NCI-H446 (cell line): ENCODE measurements at places on chromosomes 7 and 10.

- no peak for DNase-seq
Measured at GRCh38 chr7:107165341-107165740, 3.5 kb upstream of the HBP1 start.

- peak; percentile 23 for DNase-seq
Measured at GRCh38 chr7:51123322-51124019, 193.1 kb downstream of the COBL start.

DNA sequence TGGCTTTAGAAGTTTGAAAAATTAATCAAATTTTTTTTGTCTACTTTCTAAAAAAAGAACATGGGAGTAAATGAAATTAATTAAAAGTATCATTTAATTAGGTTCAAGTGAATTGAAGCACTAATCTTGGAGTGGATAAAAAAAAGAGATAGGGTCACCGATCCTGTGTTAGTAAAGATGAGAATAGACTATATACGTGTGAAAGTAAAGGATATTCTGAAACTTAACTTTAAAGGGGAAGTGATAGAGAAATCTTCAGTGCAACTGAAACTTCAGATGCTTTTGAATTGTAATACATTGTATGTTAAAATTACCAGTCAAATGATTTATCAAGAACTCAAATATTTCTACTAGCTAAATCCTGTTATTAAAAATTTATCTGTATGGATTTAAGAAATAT is 4.8 kb downstream of the NHLRC2 start:
- DNase-seq = no peak

DNA sequence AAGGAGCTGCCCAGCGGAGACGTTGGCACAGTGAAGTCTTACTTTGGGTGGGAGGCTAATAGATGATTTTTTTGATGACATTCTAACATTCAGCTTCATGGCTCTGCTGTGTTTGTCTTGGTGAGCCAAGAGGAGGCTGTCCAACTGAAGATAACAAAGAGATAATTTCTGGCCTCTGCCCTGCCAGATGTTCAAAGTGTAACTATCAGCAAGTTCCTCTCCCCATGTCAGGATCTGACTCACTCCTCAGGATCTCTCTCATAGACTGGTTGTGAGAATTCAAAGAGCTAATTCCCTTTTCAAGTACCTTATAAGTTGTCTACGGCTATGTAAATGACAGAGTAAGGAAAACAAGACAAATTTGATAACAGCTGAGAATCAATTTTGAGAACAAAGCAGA is 1340.9 kb downstream of the XPNPEP1 start:
- no peak for DNase-seq

GRCh38 chr10:83076443-83076842 is 1062.9 kb upstream of the GHITM start:
- no peak for DNase-seq

GRCh38 chr7:44963364-44964290 is 15.2 kb downstream of the MYO1G start:
- DNase-seq = no peak

GRCh38 chr7:33286501-33286900 is 157.1 kb downstream of the BBS9 start:
- no peak for DNase-seq

- no peak for DNase-seq
Measured at GRCh38 chr7:75771224-75771623, 787 bp downstream of the CCL26 start.

GRCh38 chr7:37769291-37769690 is 79.1 kb upstream of the NME8 start:
- no peak for DNase-seq

GRCh38 chr7:122881324-122881723 is 4.9 kb downstream of the CADPS2 start:
- DNase-seq = no peak

DNA sequence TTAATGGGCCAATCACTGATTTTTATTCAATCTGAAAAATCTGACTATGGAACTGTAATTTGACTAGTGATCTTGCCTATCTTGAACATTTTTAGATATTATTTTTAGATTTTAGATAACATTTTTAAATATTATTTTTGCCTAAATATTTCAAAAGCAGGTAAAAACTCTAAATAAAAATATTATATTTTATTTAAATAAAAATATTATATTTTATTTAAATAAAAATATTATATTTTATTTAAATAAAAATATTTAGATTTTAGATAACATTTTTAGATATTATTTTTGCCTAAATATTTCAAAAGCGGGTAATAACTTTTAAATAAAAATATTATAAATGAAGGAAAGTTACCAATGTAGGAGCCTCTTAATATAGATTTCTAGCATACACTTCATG is 187.8 kb downstream of the PHF14 start:
- DNase-seq = no peak

- no peak for DNase-seq
Measured at GRCh38 chr10:11789306-11789705, 33.9 kb upstream of the PROSER2 start.

- DNase-seq = no peak
Measured at GRCh38 chr7:101754424-101755159, 62.8 kb upstream of the CUX1 start.

DNA sequence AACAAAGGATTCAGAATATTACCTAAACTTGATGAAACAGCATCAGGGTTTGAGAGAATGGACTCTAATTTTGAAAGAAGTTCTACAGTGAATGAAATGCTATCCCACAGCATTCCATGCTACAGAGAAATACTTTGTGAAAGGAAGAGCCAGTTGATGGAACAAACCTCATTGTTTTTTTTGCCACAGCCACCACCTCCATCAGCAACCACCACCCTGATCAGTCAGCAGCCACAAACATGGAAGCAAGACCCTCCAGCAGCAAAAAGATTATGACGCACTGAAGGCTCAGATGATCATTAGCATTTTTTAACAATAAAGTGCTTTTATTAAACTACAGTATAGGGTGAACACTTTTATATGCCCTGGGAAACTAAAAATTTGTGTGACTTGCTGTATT is 98.7 kb downstream of the LRRC4 start:
- DNase-seq = no peak

DNA sequence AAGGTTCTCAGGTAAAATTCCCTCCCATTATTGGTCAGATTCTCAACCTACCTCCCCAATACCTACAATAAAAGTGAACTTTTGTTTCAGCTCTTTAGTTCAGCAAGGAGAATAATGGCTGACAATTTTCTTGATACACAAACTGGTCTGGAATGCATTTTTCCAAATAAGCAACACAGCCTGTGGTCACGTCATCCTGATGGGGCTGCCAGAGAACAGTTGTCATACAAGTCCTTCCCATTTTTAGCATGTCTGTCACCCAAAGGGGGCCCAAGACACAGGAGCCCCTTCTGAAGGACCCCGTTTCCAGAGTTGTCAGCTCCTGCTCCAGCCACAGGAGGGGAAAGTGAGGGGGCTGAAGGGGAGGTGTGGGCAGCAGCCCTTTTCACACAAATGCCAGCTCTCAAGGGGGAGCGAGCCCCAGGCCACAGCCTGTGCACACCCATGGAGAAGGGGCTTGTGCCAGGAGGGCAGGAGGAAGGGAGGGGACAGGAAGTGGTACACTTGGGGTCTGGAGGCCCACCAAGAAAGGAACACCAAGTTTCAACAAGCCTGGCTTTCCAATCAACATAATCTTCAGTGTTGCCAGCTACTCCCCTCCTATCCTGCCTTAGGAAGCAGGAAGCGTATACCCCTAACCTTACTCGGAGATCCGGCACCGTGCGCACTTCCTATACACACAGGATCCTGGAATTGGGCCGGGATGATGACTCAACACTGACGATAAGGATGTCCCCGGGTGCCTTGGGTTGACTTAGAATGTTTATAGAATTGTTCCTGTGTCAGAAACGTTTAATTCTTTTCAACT is 43.4 kb upstream of the PDLIM1 start:
- DNase-seq = no peak

- DNase-seq = no peak
Measured at GRCh38 chr7:51732116-51732515, 415.5 kb upstream of the COBL start.

- no peak for DNase-seq
Measured at GRCh38 chr7:45662018-45662417, 87.8 kb downstream of the ADCY1 start.

GRCh38 chr10:123759501-123760031 is 93.4 kb downstream of the GPR26 start:
- no peak for DNase-seq

GRCh38 chr7:5422396-5423305 is 983 bp downstream of the TNRC18 start:
- DNase-seq = peak; percentile 49

- no peak for DNase-seq
Measured at GRCh38 chr10:23053036-23053435, 42.3 kb upstream of the MSRB2 start.

- peak; percentile 89 for DNase-seq
Measured at GRCh38 chr7:99551767-99552463, at the start of gene FAM200A. TSS of gene FAM200A (minus strand) at chr7:99552114. CDS start at chr7:99548407, 3,707 bp downstream.

DNA sequence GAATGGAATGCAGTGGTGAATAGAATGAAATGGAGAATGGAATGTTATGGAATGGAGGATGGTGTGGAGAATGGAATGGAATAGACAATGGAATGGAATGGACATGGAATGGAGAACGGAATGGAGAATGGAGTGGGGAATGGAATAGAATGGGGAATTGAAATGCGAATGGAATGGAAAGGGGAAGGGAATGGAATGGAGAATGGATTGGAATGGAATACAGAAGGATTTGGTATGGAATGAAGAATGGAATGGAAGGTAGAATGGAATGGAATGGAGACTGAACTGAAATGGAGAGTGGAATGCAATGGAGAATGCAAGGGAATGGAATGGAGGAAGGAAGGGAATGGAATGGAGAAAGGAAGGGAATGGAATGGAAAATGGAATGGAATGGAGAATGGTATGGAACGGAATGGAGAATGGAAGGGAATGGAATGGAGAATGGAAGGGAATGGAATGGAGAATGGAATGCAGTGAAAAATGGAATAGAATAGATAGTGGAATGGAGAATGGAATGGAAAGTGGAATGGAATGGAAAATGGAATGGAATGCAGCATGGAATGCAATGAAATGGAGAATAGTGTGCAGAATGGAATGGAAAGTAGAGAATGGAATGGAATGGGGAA is 94.8 kb downstream of the NSUN6 start:
- no peak for DNase-seq

DNA sequence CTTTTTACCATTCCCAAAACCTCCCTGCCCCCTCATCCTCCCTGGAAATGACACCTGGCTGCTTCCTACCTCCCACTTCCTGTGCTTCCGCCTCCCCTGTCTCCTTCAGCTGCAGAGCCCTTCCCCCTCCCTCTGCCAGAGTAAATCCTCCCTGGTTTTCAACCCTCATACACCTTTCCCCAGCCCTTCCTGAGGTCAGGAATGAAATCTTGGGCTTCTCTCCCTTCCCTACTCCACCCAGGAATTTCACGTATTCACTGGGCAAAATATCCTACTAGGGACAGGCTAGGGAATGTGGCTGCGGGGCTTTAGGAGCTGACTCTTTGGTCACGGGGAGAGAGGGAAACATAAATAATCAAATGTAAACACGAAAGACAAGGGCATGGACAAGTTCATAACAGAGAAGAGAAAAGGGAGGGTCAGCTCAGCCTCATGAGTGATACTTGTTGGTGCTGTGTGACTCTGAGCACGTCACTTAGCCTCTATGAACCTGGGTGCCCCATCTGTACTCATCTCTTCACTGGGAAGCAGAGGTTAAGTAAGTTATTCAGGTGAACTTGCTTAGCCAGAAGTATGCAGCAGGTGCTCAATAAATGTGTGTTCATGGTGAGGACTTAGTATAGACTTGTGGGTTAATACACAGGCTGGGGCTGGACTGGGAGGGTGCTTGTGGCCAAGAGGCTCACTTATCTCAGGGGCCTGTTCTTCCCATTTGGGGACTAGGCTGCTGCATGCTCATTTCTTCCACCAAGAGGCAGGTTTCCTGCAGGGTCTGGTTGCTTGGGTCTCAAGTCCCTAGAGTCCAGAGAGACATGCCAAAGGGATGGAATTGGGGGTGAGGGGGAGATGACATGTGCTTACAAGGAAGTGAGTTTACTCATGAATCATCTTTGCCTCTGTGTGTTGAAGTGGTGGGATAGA is 10.0 kb upstream of the DUSP5 start:
- DNase-seq = no peak

GRCh38 chr10:4456776-4457175 is 369.2 kb upstream of the AKR1E2 start:
- no peak for DNase-seq

DNA sequence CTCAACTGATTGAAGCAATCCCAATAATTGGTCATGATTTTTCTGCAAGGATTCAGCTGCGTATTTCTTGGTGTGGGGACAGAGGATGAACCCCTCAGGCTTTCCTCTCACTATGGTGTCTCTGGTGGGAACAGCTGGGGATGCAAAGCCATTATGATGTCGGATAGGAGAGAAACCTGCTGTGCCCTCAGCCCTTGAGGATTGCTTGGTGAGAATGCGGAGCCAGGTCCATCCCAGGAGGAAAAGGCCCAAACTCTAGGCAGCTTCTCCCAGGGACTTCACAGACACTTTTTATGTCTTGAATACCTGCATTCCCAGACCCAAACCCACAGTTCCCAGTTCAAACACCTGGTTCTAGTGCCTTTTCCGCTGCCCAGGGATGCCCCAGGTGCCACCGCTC is 302.0 kb downstream of the WDR37 start:
- no peak for DNase-seq

DNA sequence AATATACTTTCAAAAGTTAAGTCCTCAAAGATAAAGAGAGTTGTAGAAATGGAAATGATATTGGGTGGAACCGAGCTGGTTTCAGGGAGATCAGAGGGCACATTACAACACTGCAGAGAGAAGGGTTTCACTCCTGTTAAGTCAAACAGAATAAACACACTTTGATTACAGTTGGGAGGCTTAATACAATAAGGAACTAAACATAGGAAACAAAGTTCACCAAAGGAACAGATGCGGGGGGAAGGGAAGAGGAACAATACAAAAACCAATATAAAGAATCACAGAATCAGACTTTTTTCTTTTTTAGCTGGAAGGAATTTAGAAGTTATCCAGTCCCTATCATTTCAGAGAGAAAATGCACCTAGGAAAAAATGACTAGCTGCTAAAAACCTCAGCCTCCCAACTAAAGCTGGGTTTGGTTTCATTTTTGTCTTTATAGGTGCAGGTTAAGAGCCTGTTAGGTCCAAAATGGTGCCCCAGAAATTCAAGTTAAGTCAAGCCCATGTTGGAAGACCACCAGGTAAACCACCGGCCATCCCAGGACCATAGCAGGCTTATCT is 81.9 kb downstream of the DNMBP start:
- DNase-seq = no peak

DNA sequence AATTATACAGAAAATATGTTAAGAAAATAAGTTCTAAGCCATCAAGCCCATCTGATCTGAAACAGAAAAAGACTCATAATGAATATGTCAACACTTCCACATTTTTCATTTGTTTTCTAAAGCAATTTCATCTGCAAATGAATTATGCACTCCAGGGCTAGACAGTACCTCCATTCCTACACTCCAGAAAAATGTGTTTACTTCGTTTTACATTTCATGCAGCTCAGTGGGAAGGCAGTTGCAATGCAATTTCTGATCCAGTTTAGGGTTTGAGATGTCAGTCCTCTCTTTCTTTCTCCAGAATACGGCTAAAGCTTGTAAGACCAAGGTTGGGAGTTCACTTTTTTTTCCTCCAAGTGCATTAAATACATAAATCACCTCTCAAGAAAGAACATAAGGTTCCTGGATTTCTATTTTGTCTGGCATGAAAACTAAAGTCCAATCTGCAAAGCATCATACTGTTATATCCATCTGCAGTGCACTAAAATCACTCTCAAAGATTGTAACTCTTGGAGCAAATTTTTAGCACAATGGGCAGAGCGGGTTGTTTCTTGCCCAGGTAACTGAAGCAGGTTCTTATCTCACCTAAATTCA is 348.8 kb upstream of the C7orf33 start:
- no peak for DNase-seq
